ENCODE measurements at places on chromosomes 2 and 18. TPM values are rescaled to one million over a fixed set of nuclear protein-coding genes. Genes with fewer than 3 reads are reported as not detected.
A peak's percentile ranks its signal among the peaks of the same experiment; 100 is the strongest.

DNA sequence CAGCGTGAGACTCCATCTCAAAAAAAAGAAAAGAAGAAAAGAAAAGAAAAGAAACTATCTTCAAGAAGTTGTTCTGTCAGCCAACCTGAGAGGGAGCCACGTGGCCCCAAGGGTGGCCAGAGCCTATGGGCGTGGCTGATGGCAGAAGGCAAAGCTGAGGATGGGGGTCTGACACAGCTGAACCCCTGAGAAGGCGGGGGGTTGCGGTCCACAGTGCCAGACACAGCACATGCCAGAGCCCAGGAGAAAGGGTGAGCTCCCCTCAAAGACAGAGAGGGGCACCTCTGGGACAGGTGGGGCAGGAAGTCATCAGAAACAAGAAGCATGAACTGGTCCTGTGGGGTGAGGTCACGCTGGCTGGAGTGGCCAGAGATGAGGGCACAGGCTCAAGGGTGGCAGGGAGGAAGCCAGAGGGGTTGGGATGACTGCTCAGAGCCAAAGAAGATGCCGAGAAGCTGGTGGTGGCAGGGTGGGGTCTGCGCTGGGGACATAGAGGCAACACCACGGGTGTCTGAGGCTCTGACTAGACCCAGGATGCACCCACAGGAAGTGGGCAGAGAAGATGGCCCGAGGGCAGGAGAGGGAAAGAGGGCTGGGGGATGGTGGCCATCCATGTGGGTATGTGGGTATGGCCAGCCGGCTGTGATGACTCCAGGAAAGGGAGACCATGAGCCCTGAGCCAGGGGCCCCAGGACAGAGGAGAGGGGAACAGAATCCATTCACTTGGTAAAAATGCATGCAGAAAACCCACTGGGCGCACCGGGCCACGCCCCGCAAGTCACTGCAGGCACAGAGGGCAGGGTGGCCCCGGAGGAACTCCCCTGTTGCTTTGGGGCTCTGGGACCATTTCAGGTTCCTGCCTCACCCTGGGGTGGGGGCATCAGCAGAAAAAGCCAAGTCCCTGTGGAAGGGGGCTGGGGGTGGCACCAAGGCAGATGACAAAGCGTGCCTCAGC lies 8.4 kb downstream of the KIF1A start:
- ATAC-seq: no peak

- ATAC-seq: no peak
Observed at GRCh38 chr2:55087936-55088335, 37.7 kb upstream of the RTN4 start.

- peak; percentile 96 for ATAC-seq
Observed at GRCh38 chr2:219160186-219161017, at the start of gene NHEJ1. TSS of gene NHEJ1 (minus strand) at chr2:219160815. CDS start at chr2:219158362, 2,453 bp downstream.

The KCNF1 gene
- 29.1 TPM for total RNA-seq

- no peak for ATAC-seq
Observed at GRCh38 chr2:119291588-119292167, 68.0 kb downstream of the STEAP3 start.

The CKAP2L gene
- total RNA-seq: 0.50 TPM

DNA sequence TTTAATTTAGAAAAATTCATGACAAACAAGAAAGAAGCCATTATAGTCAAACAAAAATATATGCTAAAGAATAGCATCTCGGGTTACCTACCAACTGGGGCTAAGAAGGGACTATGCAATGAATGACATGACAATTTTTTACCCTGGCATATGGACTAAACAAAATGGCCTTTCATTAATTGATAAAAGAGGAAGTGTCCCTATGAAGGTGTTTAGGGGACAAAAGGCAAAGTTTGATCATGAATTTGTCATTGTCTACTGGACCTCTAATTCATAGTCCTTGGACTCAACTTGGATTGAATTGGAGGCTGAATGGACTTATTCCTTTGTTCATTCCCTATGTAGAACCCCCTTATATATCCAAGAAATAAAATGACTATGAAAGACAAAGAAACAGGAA lies 12.7 kb downstream of the MAIP1 start:
- no peak for ATAC-seq

The LINC00305 gene
- not detected for total RNA-seq

DNA sequence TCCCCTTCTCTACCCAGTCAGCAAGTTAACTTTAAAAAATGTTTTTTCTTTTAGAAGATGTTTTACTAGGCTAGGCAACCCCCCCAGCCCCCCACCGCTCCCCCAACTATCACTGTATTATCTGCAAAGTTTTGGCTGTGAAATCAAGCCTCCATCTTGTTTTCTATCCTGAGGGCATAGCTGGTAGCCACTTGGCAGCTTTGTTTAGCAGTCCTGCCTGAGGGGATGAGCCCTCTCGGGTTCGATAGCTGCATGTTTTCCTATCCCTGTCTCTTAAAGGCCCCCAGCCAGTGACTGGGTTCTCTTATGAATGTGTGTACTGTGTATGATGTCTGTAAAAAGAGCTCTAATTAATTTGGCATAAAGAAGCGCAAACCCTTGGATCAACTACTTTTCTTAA lies 43.4 kb downstream of the MRO start:
- no peak for ATAC-seq

The KIAA2012 gene
- total RNA-seq: not detected

DNA sequence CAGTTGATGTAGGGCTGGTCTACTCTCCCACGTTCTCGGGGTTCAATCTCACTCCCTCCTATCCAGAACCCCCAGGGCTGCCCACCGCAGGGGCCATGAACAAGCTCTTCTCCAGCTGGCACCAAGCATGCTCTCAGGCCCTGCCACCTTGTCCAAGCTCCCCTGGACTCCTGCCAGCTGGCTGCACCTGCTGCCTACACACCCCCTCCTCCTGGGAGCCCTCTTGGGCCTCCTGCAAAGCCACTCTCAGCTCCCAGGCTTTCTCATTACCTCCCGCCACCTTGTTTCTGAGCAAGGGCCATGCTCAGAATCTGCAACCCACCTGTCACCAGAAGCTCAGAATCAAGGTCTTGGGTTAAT lies 56.0 kb downstream of the HDAC4 start:
- ATAC-seq: no peak

DNA sequence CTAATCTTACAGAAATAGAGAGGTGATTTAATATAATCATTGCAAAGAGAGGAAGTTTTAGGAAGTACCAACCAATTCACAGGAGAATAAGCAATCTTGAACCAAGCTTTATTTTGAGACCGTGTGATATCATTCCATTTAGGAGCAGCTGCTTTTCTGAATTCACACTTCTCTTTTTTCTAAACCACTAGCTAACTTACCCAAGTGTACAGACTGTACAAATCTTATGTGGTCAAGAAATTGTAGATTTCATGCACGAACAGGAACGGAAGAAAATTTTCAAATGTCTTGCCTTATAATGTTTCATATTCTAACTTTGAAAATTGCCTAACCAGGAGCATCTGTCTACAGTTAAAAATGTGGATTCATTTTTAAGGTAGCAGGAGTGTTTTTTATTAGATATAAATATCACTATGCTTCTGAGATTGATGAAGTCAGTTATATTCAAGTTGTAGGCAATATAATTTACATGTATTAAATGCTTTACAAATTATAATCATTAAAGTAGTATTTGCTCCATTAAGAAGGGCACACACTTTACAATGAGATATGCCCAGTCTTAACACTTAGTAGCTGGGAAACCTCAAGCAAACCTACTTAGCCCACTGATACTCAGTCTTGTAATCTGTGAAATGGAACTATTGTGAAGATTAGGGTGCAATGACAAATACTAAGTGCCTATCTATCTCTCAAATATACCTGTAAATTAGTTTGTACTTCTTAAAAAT lies 302.2 kb upstream of the STON1 start:
- ATAC-seq: no peak

DNA sequence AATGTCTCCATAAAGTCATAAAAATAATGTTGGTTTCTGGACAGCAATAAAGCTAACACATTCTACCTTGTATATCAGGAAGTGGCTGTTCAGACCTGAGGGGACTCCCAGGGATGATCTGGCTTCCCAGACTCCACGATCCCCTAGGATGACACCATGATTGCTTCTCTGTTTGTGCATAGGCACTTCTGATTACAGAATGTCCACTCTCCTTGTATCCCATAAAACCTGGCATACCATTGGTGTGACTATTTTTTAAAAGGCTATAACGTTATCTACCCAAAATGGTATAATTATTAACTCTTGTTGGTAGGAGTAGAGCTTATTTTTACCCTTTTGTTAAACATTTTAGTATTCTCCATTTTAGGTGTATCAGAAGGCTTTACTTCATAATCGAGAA lies 57.1 kb downstream of the PTH2R start:
- ATAC-seq: no peak

- no peak for ATAC-seq
Observed at GRCh38 chr18:53937037-53937436, 287.4 kb downstream of the MBD2 start.

The PLA2R1 gene
- total RNA-seq: 9.2 TPM

- ATAC-seq: no peak
Observed at GRCh38 chr2:158202161-158202815, 100.6 kb downstream of the UPP2 start.

GRCh38 chr2:201862843-201863242 lies 56.5 kb downstream of the CDK15 start:
- no peak for ATAC-seq

DNA sequence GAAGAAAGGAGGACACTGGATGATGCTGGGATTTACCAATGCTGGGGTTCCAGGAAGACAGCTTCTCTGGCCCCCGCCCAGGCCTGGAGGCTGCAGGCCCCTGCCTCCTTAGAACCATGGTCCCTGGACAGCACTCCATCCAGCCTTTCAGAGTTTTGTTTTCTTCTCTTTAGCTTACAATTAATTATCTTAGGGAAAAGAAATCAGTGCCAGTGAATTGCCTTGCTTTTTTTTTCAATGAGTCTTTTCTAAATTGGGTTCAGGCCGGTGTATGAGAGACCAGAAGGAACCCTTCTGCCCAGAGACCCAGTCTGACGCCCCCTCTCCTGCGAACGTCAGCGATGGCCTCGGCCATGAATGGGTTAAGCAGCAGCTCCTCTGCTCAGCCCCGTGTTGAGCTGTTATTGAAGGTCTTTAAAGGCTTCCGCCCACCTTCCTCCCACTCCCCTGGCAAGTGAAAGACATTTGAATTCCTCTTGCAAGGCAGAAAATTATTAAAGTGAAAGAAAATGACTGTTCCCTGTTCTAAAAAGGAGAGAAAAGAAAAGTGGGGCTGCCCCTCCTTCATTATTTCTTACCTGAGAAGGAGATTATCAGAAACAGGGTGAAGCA lies 65.7 kb upstream of the CHMP1B start:
- ATAC-seq: no peak

The KLHL41 gene
- 16.2 TPM for total RNA-seq

GRCh38 chr18:57921708-57922107 lies 118.6 kb upstream of the ATP8B1 start:
- no peak for ATAC-seq

The NDC80 gene
- 0.54 TPM for total RNA-seq

GRCh38 chr18:6397931-6398566 lies 16.7 kb downstream of the L3MBTL4 start:
- no peak for ATAC-seq

DNA sequence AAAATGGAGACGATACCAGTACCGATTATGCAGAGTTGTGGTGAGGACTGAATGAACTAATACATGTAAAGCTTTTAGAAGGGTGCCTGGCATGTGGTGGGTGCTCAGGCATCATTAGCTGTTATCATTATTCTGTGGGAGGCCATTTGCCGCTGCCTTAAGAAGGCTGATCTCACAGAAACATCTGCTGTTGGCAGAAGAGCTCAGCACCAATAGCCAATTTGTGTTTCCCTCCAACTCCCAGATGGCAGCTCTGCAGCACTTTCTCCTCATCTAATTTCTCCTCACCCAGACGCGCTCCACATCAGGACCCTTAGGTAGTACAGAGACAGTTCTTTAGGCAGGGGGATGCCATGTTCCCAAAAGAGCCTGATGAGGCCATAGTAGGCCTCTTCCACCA lies 15.8 kb upstream of the CYP1B1 start:
- no peak for ATAC-seq

GRCh38 chr18:25935356-25935755 lies 155.1 kb downstream of the SS18 start:
- ATAC-seq: no peak

GRCh38 chr2:135773917-135774316 lies 32.3 kb downstream of the UBXN4 start:
- no peak for ATAC-seq

- no peak for ATAC-seq
Observed at GRCh38 chr2:197195518-197195917, 115.1 kb downstream of the ANKRD44 start.

The CNGA3 gene
- total RNA-seq: 5.1 TPM

GRCh38 chr2:79862756-79863155 lies 349.9 kb downstream of the CTNNA2 start:
- no peak for ATAC-seq

DNA sequence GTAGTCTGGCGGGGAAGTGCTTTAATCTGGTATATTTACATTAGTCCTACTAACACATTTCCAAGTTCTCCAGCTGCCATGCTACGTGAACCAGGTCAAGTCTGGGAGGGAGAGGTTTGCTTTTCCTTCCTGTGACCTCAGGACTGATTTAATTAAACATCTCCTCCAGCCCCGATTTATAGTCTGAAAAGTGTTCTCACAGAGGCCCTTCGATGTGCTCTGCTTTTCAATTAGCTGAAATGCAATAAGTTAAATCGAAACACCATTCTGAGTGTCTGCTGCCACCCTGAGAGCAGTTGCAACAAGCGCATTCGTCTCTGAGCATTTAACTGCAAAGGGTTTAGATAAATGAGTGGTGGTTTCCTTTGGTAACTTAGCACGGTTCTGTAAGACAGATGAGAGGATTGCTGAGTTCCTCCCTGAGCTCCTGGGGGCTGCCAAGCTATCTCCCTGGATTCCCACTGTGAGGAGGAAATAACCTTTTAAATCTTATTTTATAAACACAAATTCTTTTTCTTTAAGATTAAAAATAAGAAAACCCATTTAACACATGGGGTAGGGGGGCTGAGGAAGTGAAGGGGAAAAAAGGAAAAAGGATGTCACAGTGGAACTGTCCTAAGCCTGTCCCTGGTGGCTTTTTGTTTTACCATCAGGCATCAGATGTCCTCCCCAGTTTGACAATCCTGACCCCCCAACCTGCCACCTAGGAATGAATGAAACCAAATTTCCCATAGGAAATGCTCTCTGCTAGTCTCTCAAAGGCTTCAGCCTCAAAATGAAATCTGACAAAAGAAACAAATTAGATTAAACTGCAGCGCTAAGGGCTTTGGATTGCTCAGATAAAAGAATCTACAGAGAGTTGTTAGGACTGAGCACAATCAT lies 56.5 kb upstream of the CREB1 start:
- ATAC-seq: peak; percentile 65

The DCC gene
- total RNA-seq: 0.54 TPM
